Renal pelvis (tissue), 12 donors: ENCODE measurements at places on chromosomes 5 and 9.

DNA sequence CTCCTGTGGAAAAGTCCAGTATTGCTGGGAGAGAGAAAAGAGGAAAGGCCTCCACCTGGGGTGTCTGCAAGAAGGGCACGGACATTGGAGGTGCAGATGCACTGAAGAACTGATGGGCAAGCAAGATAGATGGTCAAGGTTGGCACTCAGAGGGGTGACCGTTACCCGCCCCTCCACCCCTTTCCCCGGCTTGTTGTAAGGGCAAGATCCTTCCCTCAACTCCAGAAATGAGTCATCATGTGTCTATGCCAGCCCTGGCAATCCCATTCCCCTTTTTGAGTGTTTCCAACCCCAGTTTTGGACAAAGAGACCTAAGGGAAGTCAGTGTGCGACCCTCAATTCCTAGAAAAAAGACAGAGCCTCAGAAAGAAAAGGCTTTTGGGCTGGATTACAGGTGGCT, 34.9 kb upstream of the ATP6V1G1 start:
- no peak for DNase-seq

DNA sequence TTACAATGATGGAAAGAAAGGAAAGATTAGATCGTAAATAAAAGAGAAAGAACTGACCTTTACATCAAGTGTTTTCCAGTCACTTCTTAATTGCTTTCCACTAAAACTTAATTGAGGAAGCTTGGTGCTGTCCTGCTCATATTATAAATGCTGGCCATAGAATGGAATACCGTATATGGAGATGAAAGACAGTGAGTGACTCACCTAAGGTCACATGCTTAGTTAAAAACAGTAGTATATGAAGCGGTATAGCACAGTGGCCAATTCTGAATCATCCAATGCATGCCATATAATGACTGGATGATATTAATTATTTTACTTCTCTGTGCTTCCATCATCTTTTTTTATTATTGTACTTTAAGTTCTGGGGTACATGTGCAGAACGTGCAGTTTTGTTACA, 482.4 kb upstream of the SGCD start:
- DNase-seq: no peak

DNA sequence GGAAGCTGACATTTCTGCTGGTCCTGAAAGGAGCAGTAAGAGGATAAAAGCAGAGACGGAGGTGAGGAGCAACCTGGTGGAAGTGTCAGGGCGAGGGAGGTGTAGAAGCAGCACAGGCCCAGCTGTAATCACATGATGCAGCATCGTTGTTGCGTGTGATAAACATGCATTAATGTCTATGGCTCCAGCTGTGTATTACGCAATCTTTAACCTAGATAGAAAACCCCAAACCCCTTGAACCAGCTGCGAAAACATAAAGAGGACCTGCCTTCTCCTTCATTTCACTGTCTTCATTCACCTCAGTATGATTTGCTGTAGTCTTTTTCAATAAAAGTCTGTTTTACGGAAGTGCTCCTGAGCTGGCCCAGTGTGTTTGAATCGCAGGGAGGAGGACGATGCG, 162.9 kb downstream of the NTRK2 start:
- no peak for DNase-seq

DNA sequence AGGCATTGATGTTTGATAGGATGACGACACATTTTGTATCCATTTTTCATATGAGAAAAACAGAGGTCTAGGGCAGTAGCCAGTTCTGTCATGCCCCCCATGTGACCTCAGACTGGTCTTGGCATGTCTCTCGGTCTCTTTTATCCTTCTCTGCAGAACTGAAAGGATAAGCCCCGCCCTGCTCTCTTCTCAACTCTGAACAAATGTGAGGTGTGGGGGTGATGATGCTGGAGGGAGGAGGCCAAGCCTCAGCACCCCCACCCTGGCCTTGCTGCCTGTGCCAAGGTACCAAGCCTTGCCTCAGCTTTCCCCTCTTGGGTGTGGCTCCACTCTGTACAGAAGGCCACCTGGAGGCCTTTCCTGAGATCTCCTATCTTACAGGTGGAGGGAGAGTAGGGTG, 19.5 kb upstream of the CRB2 start:
- no peak for DNase-seq

- DNase-seq: no peak
Observed at GRCh38 chr5:14735944-14736343, 71.4 kb downstream of the OTULIN start.

DNA sequence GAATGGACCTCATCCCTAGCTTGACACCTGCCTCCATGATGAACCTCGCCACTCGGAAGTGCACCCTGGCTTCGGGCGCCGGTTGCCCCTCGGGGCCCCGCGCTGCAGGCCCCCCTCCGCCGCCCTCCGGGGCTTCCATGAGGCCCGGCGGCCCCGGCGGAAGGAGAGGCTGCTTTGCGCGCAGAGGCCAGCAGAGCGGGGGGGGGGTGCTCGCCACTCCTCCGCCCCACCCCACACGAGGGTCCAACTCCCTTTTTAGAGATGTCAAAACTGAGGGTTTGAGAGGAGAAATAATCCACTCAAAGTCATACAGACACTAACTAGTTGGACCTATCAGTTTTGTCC, 7.9 kb downstream of the DUSP1 start:
- DNase-seq: no peak

- no peak for DNase-seq
Observed at GRCh38 chr5:91403438-91403837, 20.3 kb upstream of the ARRDC3 start.

GRCh38 chr5:159342840-159343239, 12.6 kb upstream of the IL12B start:
- DNase-seq: no peak

DNA sequence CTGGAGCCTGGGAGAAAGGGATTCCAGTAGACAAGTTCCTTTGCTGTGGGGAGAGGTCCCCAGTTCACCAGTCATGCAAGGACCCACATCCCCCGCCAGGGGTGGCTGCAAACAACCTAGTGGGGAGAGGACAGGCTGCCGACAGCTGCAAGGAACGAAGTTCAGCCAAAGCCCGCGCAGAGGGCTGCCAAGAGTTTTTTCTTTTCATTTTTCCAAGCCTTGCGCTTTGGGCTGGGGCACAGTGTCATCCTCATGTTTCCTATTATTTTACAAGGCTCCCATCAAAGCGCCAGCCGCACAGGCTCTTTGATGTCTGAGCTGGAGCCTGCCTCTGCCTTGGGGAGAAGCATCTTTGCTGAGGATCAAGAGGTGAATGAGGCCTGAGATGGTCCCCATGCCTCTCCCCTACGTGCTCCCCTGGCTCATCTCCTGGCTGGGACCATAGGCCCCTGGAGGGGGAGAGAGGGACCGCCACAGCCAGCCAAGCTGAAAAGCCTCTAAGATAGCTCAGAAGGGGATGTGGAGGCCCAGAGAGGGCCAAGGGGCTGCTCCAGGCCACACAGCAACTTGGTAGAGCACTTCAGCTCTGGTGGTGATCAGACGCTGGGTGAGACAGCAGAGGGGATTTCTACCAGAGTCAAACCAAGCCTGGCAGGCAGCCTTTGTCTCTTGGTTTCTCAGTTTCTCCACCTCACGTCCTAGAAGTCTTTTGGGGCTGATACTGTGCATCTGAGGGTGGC, 50.4 kb upstream of the SYNPO start:
- peak; percentile 77 for DNase-seq

DNA sequence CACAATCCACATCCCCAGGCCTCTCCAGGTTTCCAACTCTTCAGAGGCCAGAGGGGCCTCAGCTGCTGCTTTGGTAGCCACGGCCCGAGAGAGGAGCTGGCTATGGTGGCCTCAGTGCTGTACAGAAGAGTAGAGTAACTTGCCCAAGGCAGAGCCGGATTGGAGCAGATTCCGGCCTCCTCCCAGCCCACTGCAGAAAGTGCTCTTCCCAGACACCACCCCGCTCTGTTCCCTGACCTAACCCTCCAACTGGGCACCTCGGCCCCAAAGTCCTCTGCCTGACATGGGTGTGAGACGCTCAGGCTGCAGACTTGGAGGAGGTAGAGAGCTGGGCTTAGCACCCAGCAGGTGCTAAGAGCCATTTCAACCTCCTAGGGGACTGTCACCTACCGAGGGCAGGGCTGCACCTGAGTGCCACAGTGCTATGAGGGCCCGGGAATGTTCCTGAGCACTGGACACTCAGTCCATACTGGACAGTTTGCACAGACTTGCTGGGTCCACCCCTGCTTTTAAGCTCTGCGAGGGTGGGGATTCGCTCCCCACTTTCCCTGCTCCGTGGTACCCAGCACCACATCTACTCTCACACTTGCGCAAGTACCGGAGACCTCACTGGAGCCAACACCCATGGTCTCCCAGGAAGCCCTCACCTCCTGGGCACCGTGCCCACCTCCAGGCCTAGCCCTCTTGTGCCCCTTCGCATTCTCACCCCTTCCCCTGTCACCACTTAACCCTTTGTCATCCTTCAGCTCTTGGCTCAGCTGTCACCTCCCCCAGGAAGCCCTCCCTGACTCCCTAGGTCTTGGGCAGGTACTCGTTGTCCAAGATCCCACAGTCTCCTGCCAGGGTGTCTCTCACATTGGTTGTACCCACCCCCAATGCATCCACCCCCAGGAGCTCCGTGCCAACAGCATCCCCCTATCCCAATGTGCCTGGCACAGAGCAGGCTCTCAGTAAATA, 49.8 kb downstream of the DBH start:
- no peak for DNase-seq

DNA sequence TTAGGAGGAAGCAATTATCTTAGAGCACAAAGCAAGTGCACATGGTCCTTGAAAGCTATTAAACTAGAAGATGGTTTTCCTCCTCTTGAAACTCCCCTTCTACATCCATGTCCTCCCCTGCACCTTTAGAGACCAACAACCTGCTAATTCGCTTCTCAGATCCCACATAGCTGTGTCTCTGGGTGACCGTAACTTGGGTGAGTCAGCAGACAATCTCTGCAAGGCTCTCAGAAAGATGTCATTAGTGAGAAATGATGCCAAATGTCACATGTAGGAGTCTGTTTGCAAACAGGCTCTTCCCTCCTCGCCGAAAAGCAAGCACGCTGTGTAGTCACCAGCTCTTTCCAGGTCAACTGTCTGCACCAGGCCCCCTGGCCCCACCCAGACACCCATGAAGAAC, 291.8 kb downstream of the SLIT3 start:
- DNase-seq: peak; percentile 59

DNA sequence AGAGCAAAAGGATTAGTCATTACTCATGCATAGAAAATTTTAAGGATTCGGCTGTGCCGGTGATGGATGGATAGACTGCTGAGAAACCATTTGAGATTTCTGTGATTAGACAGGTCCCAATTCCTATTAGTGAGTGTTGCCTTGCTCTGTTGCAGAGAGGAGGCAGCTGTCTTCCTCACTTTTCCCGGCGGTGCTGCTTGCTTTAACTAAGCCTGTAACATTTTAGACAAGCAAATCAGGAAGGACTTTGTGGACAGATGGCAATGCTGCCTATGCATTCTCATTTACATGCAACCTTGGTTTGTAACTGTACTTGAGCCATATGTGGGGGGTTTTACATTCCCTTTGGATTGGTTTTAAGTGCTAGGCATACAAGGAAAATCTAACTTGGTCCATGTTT, 1176.3 kb downstream of the CDH18 start:
- no peak for DNase-seq

GRCh38 chr5:18772475-18772874, 1138.2 kb downstream of the TAF11L14 start:
- DNase-seq: peak; percentile 4

DNA sequence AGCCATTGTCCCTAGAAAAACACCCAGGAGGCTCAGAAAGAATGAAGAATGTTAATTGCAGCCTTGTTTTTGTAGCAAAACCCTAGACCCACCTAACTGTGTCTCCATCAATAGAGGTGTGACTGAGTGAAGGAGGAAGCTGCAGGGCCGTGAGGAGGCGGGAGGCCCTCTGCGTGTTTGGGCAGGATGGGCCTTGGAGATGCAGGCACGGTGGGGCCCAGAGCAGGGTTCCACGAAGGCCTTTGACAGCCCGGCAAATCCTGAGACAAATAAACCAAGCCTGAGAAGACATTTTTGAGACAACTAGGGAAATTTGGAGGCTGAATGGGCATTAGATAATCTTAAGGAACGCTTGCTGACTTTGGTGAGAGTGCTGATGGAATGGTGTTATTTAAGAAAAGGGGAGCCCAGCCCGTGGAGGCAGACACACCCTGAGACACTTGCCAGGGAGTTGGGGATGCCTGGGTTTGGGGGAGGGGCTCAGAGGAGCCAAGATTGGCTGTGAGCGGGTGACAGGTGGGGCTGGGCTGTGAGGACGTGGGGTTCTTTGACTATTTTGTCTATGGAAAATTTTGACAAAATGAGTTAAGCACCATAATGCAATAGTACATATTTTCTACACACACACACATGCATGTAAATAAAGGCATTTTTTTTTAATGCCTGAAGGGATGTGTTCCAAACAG, 48.8 kb downstream of the BARX1 start:
- no peak for DNase-seq

DNA sequence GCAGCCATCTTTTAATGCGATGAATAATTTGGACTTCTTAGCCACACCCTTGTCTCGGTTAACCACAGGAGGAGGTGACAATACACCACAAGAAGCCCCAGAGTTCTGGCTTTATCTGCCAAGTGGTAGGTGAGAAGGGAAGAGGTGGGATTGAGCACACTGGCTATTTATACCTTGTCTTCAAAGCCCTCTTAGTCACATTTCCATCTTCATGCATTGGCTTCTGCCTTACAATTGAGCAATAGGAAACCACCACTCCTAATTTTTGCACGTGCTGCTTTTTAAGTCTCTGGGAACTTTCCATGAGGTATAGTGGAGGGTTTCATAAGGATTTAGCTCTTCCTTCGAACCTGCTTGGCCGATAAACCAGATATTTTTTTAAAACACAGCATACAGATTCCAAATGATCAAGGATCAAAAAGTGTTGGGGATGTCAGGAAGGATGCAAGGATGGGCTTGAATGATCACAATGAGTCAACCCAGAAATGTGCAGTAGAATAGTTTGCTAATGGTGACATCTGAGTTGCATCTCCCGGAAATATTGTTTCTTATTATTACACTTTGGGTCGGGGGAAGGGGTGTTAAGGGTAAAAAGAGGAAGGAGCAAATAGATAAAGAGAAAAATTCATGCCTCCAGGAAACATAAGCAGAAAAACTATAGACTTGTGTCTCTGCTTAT, 25.5 kb downstream of the PLAC8L1 start:
- DNase-seq: no peak

DNA sequence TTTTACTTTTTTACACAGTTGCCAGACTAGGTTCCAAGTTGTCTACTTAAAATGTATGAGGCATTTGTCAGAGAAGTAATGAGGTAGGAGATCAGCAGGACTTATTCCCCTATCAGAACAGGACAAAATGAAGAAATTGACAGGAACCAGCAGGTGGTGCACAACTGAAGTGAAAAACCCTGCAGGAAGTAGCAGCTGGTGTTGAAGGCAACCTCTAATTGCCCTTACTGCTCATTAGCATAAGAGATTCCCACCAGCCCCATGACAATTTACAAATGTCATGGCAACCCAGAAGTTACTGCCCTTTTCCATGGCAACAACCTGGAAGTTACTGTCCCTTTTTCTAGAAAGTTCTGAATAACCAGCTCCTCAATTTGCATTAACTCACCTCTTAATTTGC, 5.4 kb downstream of the PCDHB15 start:
- no peak for DNase-seq

DNA sequence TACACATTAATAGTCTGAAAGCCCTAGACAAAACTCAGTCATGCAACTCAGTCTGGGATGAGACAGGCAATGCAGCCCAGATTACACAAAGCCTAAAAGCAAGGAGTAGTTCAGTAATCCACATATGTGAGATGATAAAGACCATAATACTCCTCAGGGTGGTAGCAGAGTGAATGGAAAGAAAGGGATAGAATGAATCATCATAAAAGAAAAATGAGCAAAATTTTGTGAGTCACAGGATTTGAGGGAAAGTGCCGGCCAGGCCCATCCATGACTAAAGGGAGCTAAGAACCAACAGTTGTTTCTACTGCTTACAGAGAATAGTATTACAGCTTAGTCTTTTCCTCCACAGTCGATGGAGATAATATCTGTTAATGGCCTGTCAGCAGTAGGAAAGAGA, 90.0 kb upstream of the POU5F2 start:
- DNase-seq: no peak
